ENCODE measurements at places on chromosomes 12 and 14. TPM values are rescaled to one million over a fixed set of nuclear protein-coding genes. Genes with fewer than 3 reads are reported as not detected.

DNA sequence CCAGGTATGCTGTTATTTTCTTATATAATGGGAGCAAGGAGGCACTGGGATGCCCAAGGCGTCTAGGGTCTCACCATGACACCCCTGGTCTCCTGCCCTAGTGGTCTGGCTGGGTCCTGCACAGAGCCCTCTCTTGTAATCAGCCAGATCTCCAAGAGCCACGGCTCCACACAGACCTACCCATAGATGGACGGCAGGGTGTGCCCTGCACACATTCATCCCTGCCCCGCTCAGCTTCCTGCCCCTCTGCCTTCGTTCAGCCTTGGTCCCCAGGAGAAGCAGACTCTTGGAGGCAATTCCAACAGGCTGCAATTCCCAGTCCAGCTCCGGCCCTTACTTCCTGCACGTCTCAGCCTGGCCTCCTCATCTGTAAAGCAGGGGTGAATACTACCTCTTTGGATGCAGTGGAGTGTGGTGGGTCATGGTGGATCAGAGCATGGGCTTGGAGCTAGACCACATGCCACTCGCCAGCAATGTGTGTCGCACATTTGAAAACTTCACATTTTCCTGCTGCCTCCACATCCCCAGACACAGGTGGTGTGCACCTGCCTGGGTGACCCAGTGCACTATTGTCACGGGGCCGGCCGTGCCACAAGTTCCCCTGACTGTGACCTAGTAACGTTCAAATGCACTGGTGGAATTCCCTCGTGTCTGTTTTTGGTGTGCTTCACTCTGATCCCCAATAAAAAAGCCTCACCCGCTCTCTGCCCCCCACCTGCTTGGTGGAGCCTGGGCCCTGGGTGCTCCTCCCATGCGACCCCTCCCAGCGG lies 171.1 kb upstream of the PRMT8 start:
- DNase-seq = no peak

- no peak for DNase-seq
These were observed 72.2 kb upstream of the FBRSL1 start for GRCh38 chr12:132417741-132418140.

GRCh38 chr12:82730953-82731459 lies 44.3 kb downstream of the TMTC2 start:
- DNase-seq = no peak

GRCh38 chr12:100114574-100114973 lies 28.1 kb downstream of the BLTP3B start:
- no peak for DNase-seq

DNA sequence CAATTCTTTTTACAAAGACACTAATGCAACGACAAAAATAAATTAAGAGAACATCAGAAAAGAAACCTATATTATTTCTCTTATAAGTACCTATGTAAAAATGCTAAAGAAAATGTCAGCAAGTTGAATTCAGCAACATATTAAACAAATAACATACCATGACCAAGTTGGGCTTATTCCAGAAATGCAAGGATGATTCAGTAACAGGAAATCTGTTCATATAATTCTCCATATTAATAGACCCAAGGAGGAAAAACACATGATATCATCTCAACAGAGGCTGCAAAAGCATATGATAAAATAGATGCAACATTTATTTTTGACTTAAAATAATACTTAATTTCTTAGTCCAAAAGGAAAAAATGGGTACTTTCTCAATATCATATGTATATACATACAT lies 25.1 kb upstream of the GPHB5 start:
- DNase-seq = no peak

DNA sequence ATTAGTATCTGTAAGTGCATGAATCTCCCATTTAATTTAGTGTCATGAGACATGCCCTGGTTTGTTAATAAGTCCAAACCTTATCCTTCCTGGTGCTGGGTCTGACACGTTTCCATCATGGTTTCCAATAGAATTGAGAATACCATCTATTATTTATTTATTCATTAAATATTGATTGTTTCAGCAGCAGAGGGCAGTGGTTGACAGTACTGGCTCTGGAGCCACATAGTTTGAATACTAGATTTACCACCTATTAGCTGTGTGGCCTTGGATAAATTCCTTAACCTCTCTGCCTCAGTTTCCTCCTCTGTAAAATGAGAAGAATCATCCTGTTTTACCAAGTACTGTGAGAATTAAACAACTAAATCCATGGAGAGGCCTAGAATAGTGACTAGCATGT lies 941 bp upstream of the STAB2 start:
- DNase-seq = no peak

GRCh38 chr14:45065540-45065939 lies 18.4 kb upstream of the PRPF39 start:
- no peak for DNase-seq

Gene RASSF8
- total RNA-seq = not detected

GRCh38 chr14:67018720-67019119 lies 170.5 kb upstream of the GARIN2 start:
- DNase-seq = no peak

Gene KRT72
- total RNA-seq = 0.16 TPM

Gene DNAH10
- 0.38 TPM for total RNA-seq

- no peak for DNase-seq
These were observed 129.7 kb upstream of the GRIP1 start for GRCh38 chr12:66808606-66809005.
